Adipose tissue (tissue), 3 donors: ENCODE measurements at places on chromosomes 5 and 9. TPM values are rescaled to one million over a fixed set of nuclear protein-coding genes. Genes with fewer than 3 reads are reported as not detected.

Gene ZFAND5
- polyA plus RNA-seq = 61.1 TPM

Gene HMCN2
- 0.98 TPM for polyA plus RNA-seq

Gene LECT2
- polyA plus RNA-seq = not detected

Gene ASPN
- 1.5 TPM for polyA plus RNA-seq

Gene DNM1
- 6.4 TPM for polyA plus RNA-seq

Gene ARHGEF37
- polyA plus RNA-seq = 2.9 TPM

Gene TMED7
- 18.1 TPM for polyA plus RNA-seq
